ENCODE measurements at places on chromosomes 13 and 19.

DNA sequence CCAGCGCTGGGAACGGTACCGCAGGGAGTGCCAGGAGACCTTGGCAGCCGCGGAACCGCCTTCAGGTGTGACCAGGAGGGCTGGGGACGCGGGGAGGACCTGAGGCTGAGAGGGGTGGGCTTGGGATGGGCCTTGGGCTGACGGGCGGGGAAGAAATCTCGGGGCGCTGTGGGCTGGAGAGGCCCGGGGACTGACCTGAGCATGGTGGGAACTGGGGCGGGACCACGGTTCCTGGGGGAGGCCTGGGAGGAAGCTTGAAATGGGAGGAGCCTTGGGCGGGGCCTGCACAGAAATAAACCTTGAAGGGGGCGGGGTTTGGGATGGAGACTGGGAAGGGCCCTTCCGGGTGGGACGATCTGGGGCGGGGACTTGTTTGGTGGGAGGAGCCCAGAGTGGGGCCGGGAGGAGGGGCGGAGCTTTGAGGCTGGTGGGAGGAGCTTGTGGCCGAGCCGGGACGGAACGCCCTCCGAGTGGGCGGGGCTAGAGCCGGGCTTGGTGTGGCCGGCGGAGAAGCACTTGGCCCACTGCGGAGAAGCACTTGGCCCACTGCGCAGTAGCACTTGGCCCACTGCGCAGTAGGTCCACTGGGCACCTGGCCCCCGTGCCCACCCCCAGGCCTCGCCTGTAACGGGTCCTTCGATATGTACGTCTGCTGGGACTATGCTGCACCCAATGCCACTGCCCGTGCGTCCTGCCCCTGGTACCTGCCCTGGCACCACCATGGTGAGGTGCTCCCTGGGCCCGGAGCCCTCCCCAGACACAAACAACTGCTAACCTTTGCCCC lies 2.8 kb downstream of the GIPR start:
- no peaks in the 10 kb centered on the region for H3K36me3 ChIP-seq
- H3K4me3 ChIP-seq, result no peak overlapping the region
- H3K27ac ChIP-seq, result no peak overlapping the region
- peaks cover 39% of the 10 kb centered on the region for H3K4me1 ChIP-seq
- DNase-seq, result peak; percentile 33

- H3K4me1 ChIP-seq, result peaks cover 70% of the 10 kb centered on the region
- H3K27ac ChIP-seq, result peak overlapping the region; percentile 81
- no peaks in the 10 kb centered on the region for H3K27me3 ChIP-seq
- H3K4me3 ChIP-seq, result no peak overlapping the region
- peaks cover 21% of the 10 kb centered on the region for H3K36me3 ChIP-seq
Measured at GRCh38 chr19:41871573-41872383, 5.3 kb upstream of the CD79A start.

GRCh38 chr19:16051254-16052025 lies 24.9 kb upstream of the TPM4 start:
- H3K4me1 ChIP-seq, result no peaks in the 10 kb centered on the region
- H3K4me3 ChIP-seq, result no peak overlapping the region
- no peak for DNase-seq
- no peaks in the 10 kb centered on the region for H3K27me3 ChIP-seq

DNA sequence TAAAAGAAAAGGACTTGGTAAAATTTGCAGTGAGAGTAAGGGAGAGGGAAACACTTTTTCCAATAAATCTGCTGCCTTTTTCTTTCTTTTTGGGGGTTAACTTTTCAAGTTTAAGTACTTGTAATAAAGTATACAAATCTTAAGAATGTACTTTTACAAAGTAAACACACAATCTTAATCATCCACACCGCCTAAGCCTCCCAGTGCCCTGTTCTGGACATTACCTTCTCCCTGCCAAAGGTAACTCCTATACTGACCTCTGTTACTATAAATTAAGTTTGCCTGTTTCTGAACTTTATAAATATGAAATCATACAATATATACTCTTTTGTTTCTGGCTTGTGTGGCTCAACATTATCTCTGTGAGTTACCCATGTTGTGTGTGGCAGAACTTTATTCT lies 137.9 kb downstream of the RGCC start:
- H3K27ac ChIP-seq, result no peak overlapping the region
- H3K36me3 ChIP-seq, result no peaks in the 10 kb centered on the region
- H3K4me3 ChIP-seq, result no peak overlapping the region
- H3K4me1 ChIP-seq, result peaks cover 4% of the 10 kb centered on the region
- H3K27me3 ChIP-seq, result no peaks in the 10 kb centered on the region

DNA sequence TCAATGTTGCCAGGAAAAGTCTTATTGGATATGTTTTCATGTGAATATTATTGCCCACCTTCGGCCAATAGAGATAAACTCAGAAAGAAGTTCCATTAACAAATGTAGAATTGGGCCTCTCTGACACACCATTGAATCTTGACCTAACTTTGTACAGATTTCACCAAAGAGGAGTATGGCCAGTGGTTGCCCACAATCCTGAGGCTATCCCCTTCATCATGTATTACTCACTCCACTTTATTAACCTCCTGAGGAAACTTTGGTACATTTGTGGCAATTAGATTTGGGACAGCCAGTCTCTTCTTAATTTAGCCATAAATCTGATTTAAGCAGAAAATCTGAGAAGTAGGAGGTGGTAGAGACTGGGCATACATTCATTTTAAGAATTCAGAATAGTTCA lies 53.3 kb upstream of the POSTN start:
- no peak overlapping the region for H3K4me3 ChIP-seq
- no peak for DNase-seq
- no peak overlapping the region for H3K27ac ChIP-seq
- no peaks in the 10 kb centered on the region for H3K27me3 ChIP-seq
- no peaks in the 10 kb centered on the region for H3K4me1 ChIP-seq

- no peaks in the 10 kb centered on the region for H3K27me3 ChIP-seq
- DNase-seq, result no peak
- H3K4me1 ChIP-seq, result no peaks in the 10 kb centered on the region
- H3K27ac ChIP-seq, result no peak overlapping the region
- no peak overlapping the region for H3K4me3 ChIP-seq
Measured at GRCh38 chr13:25215253-25215575, 43.1 kb upstream of the AMER2 start.

- DNase-seq, result no peak
- no peaks in the 10 kb centered on the region for H3K36me3 ChIP-seq
- no peaks in the 10 kb centered on the region for H3K27me3 ChIP-seq
- no peak overlapping the region for H3K27ac ChIP-seq
Measured at GRCh38 chr13:103839460-103839859, 773.2 kb upstream of the SLC10A2 start.

DNA sequence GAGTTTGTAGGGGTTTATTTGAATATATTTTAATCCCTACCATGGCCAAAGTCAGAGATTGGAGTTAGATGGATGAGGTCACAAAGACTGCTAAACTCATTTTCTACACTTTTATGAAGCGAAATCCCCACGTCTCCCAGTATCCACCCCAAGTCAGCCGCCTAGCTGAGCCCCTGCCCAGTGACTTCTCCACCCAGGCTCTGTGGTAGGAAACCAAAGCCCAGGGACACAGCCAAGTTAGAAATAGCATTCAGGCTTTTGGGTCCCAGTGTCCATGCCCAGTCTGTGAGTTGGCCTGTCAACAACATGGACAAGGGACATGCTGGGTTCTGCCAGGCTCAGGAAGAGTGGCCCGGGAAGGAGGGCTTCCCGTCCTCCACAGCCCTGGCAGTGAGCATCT lies 474.0 kb downstream of the FOXO1 start:
- H3K4me3 ChIP-seq, result no peak overlapping the region
- H3K4me1 ChIP-seq, result peaks cover 48% of the 10 kb centered on the region
- H3K27me3 ChIP-seq, result no peaks in the 10 kb centered on the region
- no peak for DNase-seq
- H3K36me3 ChIP-seq, result no peaks in the 10 kb centered on the region

DNA sequence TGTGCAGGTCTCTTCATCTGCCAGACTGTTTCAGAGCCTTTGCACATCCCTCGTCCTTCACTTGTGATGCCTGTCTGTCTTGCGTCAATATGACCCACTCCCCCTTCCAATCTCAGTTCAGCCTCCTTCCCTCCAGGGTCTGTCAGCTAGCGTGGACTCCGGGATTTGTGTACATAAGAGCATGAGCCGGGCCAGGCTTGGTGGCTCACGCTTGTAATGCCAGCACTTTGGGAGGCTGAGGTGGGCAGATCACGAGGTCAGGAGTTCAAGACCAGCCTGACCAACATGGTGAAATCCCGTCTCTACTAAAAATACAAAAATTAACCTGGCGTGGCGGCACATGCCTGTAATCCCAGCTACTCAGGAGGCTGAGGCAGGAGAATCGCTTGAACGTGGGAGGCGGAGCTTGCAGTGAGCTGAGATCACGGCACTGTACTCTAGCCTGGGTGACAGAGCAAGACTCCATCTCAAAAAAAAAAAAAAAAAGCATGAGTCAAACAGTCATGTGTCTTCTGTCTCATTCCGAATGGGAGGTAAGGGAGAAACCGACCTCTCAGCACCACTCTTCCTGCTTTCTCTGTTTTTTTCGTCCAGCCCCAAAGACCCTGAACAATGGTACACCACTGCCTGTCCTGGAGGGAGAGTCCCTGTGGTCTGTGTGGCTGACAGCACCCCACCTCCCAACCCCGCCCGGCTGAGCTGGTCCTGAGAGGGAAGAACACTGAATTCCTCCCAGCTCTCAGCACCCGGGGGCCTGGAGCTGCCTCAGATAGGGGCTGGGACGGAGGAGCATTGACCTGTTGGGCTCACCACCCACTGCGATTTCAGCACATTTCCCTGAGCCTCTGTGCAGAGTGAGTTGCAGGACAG lies 2.4 kb upstream of the SIGLEC9 start:
- H3K36me3 ChIP-seq, result no peaks in the 10 kb centered on the region
- H3K27ac ChIP-seq, result peak overlapping the region; percentile 73
- no peaks in the 10 kb centered on the region for H3K27me3 ChIP-seq
- DNase-seq, result no peak
- no peak overlapping the region for H3K4me3 ChIP-seq

- no peak for DNase-seq
- H3K4me3 ChIP-seq, result no peak overlapping the region
- H3K27ac ChIP-seq, result no peak overlapping the region
- H3K36me3 ChIP-seq, result no peaks in the 10 kb centered on the region
Measured at GRCh38 chr13:105048677-105049076, 1486.8 kb downstream of the EFNB2 start.

GRCh38 chr19:49201042-49201441 lies 43.5 kb downstream of the TRPM4 start:
- H3K4me1 ChIP-seq, result no peaks in the 10 kb centered on the region
- H3K27me3 ChIP-seq, result no peaks in the 10 kb centered on the region
- H3K27ac ChIP-seq, result no peak overlapping the region
- no peak for DNase-seq
